ENCODE measurements at places on chromosomes 12 and 14.
A peak's percentile ranks its signal among the peaks of the same experiment; 100 is the strongest.

GRCh38 chr12:93823616-93824391, 146.6 kb downstream of the CRADD start:
- DNase-seq: no peak
- no peaks in the 10 kb centered on the region for H3K27me3 ChIP-seq
- H3K27ac ChIP-seq: no peak overlapping the region
- no peaks in the 10 kb centered on the region for H3K36me3 ChIP-seq
- peaks cover 11% of the 10 kb centered on the region for H3K4me1 ChIP-seq
- H3K4me3 ChIP-seq: no peak overlapping the region

- no peaks in the 10 kb centered on the region for H3K36me3 ChIP-seq
- no peaks in the 10 kb centered on the region for H3K4me1 ChIP-seq
- peak; percentile 73 for DNase-seq
- no peaks in the 10 kb centered on the region for H3K27me3 ChIP-seq
- H3K4me3 ChIP-seq: no peak overlapping the region
Observed at GRCh38 chr14:91173221-91173670, 59.4 kb downstream of the DGLUCY start.

DNA sequence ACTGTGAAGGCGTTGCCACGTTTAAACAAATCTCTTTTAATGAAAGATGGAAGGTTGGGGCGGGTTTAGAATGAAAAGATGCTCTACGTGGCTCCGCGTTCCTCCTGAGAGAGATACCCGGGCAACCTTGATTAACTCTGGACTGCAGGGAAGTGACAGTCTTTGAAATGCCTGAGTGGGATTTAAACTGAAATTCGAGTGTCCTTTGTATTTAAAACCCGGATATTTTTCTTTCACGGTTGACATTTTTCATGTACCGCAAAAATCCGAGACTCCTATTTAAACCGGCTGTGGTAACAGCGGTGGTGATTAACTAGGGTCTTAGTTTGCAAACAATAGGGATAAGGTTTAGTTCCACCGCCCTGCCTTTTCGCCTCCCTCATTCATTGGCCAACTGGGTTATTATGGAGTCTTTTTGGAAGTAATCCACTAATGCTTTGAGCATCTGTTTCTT, 707 bp downstream of the G2E3 start:
- H3K27me3 ChIP-seq: no peaks in the 10 kb centered on the region
- H3K27ac ChIP-seq: peak overlapping the region; percentile 80
- H3K4me3 ChIP-seq: peak overlapping the region; percentile 99
- H3K36me3 ChIP-seq: peaks cover 13% of the 10 kb centered on the region
- H3K4me1 ChIP-seq: peaks cover 8% of the 10 kb centered on the region

DNA sequence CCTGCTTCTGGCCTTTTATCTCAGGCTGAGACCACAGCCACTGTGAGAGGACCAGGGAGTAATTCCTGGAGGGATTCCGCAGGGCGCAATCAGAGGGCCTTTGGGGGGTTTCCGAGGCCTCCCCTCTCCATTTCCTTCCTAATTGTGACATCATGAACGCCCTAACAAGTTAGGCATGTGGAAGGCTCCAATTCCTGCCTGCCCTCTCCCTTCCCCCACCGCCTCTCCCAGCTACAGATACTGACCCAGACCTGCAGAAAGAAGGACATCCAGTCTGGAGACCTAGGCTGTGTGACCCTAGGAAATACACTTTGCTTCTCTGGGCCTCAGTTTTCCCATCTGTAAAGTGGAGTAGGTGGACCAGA, 637.9 kb downstream of the MED13L start:
- no peak overlapping the region for H3K4me3 ChIP-seq
- no peak overlapping the region for H3K27ac ChIP-seq

GRCh38 chr14:88326352-88327103, 3.5 kb upstream of the KCNK10 start:
- no peak overlapping the region for H3K27ac ChIP-seq
- no peaks in the 10 kb centered on the region for H3K36me3 ChIP-seq
- H3K4me1 ChIP-seq: no peaks in the 10 kb centered on the region
- peaks cover 32% of the 10 kb centered on the region for H3K27me3 ChIP-seq
- H3K4me3 ChIP-seq: no peak overlapping the region
- DNase-seq: peak; percentile 51

GRCh38 chr12:10088955-10089900, 9.6 kb downstream of the CLEC1A start:
- no peak overlapping the region for H3K27ac ChIP-seq
- DNase-seq: no peak
- H3K36me3 ChIP-seq: no peaks in the 10 kb centered on the region
- H3K4me3 ChIP-seq: no peak overlapping the region
- 0 out of 2 replicates have a peak, but pooled peaks cover 4% of the 10 kb centered on the region for H3K27me3 ChIP-seq

Data from SK-N-SH (cell line).